ENCODE measurements at places on chromosomes 16 and 17.

GRCh38 chr16:70416748-70417616, 21.9 kb downstream of the ST3GAL2 start:
- DNase-seq = no peak

DNA sequence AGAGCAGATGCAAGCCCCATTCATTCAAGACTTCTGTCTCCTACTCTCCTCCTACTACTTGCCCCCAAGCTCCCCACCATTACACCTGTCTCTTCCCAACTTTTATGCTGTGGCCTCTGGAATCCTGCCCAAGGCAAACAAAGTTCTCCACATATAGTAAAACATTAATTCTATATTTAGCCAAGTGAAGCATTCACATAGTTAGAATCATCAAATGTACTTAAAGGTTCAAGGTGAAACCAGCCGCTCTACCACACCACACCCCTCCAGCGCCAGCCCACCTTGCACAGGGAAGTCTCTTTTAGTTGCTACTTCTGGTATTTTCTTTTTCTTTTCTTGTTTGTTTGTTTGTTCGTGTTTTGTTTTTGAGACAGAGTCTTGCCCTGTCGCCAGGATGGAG, 25.4 kb upstream of the GUCY2D start:
- no peak for DNase-seq

DNA sequence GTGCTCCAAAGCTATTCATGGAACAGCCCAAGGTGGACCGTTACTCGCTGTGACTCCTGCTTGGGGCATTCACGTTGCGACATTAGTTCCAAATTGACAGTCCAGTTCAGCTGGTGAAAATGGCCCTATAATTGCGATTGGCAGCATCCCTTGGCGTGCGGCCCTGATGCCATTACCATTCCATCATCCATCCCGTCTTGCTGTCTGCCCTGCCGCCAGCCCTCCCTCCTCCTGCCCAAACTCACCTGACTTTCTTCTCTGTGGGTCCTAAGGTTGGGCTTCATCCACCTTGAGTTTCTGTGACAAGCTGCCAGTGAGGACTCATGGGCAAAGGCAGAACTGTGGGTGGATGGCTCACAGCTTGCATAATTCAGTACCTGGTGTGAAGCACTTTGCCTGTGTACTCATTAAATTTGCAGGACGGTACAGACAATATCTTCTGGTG, 104.6 kb downstream of the RPTOR start:
- no peak for DNase-seq

- DNase-seq = no peak
Measured at GRCh38 chr17:41655611-41656111, 31.3 kb upstream of the KRT17 start.

DNA sequence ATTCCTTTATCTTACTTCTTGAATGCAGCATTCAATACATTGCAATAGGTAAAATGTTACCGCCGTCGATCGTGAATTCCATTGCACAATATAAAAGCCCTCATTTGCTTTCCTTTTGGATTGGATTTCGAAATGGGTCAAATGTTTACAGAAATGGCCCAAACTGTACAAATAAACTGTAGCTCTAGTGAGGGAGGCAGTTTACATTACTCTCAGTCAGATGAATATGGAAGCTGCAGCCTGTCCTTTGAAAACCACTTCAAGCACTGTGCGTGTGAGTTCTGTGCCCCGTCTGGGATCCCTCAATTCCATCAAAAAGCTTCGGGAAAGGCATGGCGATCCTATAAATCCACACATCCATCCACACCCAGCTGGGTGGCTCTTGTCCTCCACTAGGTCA, 258.6 kb upstream of the FOXF1 start:
- DNase-seq = no peak

DNA sequence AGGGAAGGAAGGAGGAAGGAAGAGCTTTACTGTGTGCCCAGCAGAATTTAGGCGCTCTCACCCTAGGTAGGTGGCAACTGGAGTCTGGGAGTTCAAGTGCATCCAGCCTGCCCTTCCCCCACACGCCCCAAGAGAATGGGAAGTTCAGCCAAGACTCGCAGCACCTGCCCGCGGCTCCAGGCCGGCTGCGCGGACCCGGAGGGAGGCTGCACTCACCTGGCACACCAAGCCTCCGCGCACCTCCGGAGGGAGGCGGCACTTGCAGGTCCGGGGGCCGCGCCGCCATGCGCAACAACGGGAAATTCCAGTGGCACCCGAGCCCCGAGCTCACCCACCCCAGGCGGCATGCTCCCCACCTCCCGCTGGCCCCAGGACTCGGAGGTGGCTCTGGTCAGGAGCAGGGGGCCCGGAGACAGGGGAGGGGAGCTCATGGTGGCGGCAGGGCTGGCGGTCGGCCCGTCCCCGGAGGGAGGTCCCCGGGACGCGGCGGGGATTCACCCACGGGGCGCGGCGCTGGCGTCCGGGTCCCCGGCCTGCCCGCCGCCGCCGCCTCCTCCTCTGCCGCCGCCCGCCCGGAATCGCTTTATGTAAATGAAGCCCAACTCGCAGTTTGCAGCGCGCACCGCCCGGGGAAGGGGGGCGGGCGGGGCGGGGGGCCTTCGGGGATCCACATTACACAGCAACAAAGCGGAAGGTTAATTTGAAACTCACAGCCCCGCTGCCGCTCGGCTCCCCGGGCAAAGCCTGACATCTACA, at the start of gene ZFHX3:
ZFHX3 (minus strand) TSS at position 593 of the 756 bp plus-strand sequence. CDS start 87,983 bp downstream, outside the sequence.
- DNase-seq = no peak

GRCh38 chr17:4472286-4472685, 26.4 kb upstream of the SPNS2 start:
- no peak for DNase-seq

DNA sequence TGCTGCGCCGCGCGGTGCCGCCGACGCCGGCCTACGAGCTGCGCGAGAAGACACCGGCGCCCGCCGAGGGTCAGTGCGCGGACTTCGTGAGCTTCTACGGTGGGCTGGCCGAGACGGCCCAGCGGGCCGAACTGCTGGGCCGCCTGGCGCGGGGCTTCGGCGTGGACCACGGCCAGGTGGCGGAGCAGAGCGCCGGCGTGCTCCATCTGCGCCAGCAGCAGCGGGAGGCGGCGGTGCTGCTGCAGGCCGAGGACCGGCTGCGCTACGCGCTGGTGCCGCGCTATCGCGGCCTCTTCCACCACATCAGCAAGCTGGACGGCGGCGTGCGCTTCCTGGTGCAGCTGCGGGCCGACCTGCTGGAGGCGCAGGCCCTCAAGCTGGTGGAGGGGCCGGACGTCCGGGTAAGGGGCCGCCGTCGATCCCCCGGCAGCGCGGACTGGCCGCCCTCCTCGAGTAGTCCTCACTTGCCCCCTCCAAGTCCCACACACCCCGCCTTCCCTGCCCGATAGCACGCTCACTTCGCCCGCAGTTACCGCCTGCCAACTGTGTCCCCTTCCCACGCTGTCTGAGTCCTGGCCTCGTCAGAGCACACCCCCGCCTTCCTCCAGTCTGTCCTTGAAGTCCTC, 470 bp downstream of the MLYCD start:
- DNase-seq = peak; percentile 17

- no peak for DNase-seq
Measured at GRCh38 chr16:23788685-23789084, 33.9 kb downstream of the CHP2 start.

DNA sequence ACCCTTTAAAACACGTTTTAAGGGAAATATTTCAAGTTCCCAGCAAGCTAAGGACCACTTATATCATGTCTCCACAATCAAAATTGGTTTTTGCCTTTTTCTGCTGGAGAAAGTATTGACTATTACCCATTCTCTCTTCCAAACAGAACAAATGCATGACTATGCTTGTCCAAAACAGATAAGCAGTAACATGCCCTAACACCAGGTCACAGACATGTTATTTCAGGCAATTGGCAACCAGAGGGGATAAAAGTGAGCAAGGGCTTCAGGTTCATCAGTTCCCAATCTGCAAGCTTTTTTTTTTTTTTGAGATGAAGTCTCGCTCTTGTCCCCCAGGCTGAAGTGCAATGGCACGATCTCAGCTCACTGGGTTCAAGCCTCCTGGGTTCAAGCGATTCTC, 15.0 kb downstream of the SKA2 start:
- DNase-seq = no peak

DNA sequence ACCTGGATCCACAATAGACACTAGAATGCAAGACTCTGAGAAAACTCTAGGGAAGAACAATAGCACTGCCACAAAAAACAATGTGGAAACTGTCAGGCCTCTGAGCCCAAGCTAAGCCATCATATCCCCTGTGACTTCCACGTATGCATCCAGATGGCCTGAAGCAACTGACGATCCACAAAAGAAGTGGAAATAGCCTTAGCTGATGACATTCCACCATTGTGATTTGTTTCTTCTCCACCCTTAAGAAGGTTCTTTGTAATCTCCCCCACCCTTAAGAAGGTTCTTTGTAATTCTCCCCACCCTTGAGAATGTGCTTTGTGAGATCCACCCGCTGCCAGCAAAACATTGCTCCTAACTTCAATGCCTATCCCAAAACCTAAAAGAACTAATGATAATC, 39.2 kb upstream of the TNRC6C start:
- no peak for DNase-seq

DNA sequence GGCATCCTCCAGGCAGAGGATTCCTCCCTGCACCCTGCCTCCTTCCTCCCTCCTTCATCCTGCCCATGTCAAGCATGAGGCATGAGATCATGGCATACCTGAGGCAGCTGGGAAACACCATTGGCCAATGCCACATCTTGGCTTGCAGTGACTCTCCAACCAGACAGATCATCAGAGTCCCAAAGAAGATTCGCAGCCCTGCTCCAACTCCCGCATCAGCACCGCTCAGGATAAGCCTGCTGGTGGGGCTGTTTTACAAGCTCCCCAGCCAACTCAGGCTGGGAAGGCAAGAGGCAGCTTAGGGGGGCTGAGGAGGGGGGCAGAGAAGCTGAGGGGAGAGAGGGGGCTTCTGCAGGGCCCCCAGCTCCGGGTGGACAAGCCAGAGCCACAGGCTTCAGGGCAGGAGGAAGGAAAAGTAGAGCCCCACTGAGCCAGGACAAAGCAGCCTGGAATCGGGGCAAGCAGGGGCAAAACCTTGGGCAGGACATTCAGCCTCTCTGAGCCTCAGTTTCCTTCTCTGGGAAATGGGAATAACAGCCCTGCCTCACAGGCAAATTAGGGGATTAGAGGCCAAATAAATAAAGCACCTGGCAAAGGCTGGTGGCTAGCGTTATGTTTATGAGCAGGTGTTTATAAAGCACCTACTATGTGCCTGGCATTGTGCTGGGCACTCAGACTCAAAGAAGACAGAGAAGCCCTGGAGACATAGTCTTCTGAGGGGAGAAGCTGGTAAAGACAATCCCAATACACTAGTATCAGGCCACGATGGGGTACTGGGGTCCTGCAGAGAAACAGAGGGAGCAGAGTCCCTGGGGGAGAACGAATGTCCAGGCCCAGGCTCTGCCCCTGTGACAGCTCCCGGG, 88.1 kb downstream of the GOSR1 start:
- no peak for DNase-seq

DNA sequence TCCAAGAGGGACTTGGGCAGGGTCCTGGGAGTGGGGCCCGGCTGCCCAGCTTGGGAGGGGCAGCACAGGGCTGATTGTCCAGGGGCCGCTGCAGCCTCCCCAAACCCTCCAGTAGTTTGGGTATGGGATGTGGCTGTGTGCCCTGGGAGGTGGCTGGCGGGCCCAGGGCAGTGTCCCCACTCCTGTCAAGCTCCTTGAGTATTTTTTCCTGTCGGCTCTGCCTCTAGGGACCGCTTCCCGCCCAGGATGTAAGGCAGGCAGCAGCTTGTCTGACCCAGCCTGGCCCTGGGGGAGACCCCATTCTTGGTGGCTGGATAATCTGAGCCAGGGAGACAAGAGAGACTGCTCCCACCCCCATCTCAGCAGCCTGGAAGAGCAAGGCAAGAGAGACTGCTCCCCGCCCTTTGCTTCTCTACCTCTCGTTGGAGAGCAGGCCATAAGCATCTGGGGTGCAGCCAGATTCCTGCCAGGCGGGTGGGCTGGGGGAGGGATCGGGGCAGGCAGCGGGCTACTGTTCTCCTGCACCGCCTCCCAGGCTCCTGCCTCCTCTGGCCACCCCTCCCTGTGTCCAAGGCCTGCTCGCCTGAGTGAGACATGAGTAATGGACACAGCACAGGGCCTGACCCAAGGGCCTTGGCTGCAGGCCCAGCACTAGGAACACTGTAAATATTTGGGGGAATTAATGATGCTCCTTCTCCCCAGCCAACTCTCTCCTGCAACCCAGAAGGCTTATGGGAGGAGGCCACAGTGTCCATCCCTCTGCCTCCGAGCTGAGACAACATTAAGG, 18.4 kb upstream of the ITGA3 start:
- no peak for DNase-seq

DNA sequence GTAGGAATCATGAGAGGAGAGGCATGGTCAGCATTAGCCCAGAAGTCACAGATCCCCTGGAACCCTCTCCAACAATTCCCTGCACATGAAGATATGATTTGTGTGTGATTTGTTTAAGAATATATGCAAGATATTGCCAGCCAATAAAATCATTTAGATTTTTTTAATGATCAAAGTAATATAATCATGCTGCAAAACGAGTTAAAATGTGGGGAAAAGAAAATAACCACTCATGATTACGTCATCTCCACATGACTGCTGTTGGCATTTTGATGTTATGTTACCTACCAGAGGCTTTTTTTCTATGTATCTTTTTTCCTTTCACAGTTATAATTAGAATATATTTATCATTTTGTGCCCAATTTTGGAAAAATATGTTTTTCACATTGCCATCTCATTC, 22.4 kb downstream of the SLC35G3 start:
- no peak for DNase-seq

- no peak for DNase-seq
Measured at GRCh38 chr16:69471121-69471520, 46.7 kb downstream of the CYB5B start.

- DNase-seq = no peak
Measured at GRCh38 chr17:40103071-40103661, 2.8 kb upstream of the NR1D1 start.
